ENCODE measurements at places on chromosomes 3 and 15.

DNA sequence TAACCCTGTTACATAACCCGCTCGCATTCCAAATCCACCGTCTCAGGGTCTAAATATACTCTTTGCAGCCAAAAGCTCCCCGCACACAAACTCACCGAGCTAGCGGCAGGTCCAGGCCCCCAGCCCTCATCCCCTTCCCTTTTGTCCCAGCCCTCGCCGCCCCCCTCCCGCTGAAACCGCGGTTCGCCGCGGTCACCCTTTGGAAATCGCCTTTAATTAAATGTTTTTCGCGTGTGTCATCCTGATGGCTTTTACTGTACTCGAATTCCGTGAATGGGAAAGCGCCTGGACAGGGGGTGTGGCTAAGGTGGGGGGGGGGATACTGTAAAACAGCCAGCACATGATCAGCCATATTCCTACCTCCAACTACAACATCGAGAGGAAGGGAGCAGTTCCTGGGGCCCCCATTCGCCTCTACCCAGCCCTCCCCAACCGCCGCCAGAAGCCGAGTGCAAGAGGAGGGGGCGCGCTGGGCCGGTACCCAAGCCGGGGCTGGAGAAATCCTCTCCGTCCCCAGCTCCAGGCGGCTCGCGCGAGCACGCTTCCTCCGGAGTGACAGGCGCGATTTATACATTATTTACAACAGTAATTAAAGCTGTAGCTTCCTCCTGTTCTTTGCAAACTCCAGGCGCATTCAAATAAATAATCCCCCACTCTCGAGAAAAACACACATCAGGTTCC is 1.7 kb downstream of the RORA start:
- H3K27ac ChIP-seq, result no peak overlapping the region
- H3K36me3 ChIP-seq, result no peaks in the 10 kb centered on the region
- H3K4me1 ChIP-seq, result peaks cover 12% of the 10 kb centered on the region

- no peak overlapping the region for H3K27ac ChIP-seq
- H3K4me3 ChIP-seq, result no peak overlapping the region
- H3K27me3 ChIP-seq, result peaks cover 7% of the 10 kb centered on the region
- H3K36me3 ChIP-seq, result no peaks in the 10 kb centered on the region
These were observed 194.1 kb upstream of the KBTBD8 start for GRCh38 chr3:66803721-66804695.

DNA sequence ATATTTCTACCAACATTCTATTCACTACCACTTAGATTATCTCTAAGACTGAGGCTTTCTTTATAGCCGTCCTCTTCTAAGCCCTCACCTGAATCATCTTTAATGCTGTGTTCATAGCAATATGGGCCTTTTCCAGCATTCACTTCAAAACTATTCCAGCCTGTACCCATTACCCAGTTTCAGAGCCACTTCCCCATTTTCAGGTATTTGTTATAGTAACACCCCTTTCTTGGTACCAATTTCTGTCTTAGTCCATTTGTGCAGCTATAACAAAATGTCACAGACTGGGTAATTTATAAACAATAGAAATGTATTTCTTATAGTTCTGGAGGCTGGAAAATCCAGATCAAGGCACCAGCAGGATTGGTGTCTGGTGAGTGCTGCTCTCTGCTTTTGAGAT is 45.7 kb downstream of the REC114 start:
- H3K27ac ChIP-seq, result no peak overlapping the region
- H3K4me1 ChIP-seq, result no peaks in the 10 kb centered on the region
- no peak for DNase-seq
- no peaks in the 10 kb centered on the region for H3K36me3 ChIP-seq

DNA sequence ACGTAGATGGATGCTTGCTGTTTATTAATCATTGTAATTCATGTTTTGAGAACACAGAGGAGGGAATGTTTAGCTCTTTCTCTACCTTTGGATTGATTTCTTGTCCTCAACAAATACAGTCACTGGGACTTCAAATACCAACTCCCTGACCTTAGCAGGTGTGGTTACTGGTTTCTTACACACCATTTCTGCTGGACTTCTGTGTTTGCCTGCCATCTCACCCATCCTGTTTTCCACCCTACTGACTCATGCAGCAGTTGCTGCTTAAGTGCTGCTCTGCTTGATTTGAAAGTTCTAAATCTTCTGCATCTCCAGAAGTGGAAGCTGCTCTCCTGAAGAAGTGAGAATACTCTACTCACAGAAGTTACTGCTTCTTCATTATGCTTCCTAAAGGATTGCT is 170.3 kb downstream of the ZPLD1 start:
- H3K36me3 ChIP-seq, result no peaks in the 10 kb centered on the region
- H3K4me3 ChIP-seq, result no peak overlapping the region
- no peak overlapping the region for H3K27ac ChIP-seq

GRCh38 chr3:142009029-142009428 is 132.6 kb downstream of the ATP1B3 start:
- H3K4me1 ChIP-seq, result no peaks in the 10 kb centered on the region
- no peak overlapping the region for H3K4me3 ChIP-seq
- no peak overlapping the region for H3K27ac ChIP-seq
- DNase-seq, result no peak

- peak overlapping the region; percentile 85 for H3K27ac ChIP-seq
- H3K27me3 ChIP-seq, result no peaks in the 10 kb centered on the region
- peaks cover 57% of the 10 kb centered on the region for H3K4me1 ChIP-seq
- no peak overlapping the region for H3K4me3 ChIP-seq
These were observed 65.7 kb downstream of the CMTM8 start for GRCh38 chr3:32303977-32304881.

DNA sequence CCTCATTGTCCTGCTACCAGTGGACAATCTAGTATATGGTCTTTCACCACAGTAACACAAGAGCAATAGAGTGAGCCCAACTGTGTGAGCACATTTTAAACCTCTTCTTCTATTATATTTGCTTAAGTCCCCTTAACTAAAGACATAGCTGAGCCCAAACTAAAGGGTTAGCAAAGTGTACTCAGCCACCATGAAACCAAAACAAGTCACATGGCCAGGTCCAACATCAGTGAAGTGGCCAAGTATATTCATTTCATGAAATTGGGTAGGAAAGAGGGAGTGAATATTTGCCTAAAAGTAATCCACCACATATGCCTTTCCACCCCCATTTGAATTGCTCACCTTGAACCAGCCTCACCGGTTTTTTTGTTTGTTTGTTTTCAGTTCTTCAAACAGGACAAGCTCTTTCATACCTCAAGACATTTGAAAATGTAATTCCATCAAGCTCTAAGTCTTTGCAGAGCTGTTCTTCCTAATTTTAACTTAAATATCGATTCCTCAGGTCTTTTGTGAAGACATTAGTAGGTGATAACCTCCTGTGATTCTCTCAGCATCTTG is 327.0 kb upstream of the SEMA6D start:
- no peak overlapping the region for H3K27ac ChIP-seq
- no peaks in the 10 kb centered on the region for H3K36me3 ChIP-seq
- no peak overlapping the region for H3K4me3 ChIP-seq
- no peaks in the 10 kb centered on the region for H3K27me3 ChIP-seq
- no peaks in the 10 kb centered on the region for H3K4me1 ChIP-seq
- no peak for DNase-seq

GRCh38 chr3:119145500-119146167 is at the start of gene TEX55:
TSS of gene TEX55 (plus strand) at chr3:119146165. CDS start at chr3:119146190, 25 bp downstream.
- no peaks in the 10 kb centered on the region for H3K36me3 ChIP-seq
- DNase-seq, result peak; percentile 34
- no peaks in the 10 kb centered on the region for H3K27me3 ChIP-seq
- no peaks in the 10 kb centered on the region for H3K4me1 ChIP-seq
- H3K4me3 ChIP-seq, result no peak within 1 kb of the TSS
- no peak within 1 kb of the TSS for H3K27ac ChIP-seq
